Stimulated activated CD8-positive, alpha-beta memory T cell treated with anti-CD3 and anti-CD28 coated beads, Interleukin-7, amount 100 ng/mL, for 48 hours (primary cell): ENCODE measurements at places on chromosomes 12 and 14.

GRCh38 chr12:74412606-74413230, 124.9 kb upstream of the ATXN7L3B start:
- no peak for DNase-seq

- no peak for DNase-seq
Measured at GRCh38 chr14:62081951-62082350, 319.7 kb downstream of the SNAPC1 start.

GRCh38 chr12:43655586-43655985, 103.0 kb downstream of the PUS7L start:
- no peak for DNase-seq

DNA sequence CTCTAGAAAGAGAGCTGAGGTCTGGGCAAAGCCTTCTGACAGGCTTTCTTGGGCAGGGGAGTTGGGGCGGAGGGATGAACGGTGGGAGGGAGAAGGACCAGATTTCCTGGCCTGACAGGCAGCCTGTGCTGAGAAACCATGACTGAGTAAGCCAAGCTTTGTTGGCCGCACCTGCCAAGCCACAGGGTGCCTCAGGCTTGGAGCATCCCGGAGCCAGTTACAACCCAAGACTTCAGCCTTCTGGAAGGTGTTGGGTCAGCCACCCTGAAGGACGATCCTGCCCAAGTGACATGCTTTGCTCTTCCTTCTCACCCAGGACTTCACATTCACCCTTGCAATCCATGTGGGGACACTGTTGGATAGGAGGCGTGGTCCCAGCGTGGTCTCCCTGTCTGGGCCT, 21.0 kb upstream of the AQP2 start:
- DNase-seq = no peak

DNA sequence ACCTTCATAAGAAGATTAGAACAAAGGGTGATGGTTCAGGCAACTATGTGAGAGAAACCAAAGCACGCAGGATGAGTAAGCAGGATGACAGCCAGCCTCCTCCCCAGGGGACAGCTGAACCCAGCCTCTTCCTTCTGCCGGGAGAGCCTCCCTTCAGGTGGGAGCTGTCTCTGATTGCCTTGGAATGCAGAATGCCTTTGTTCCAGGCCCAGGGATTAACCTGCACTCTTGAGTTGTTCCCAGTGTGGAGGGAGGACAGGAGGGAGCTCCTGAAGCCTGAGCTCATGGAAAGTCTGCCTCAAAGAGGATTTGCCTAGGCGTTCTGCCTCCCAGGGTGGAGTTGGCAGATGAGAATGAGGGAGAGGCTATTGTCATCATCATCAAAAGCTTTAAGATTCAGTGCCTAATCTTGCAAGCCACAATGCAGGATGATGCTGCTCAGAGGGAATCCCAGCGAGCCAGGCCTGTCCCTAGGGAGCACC, 3.6 kb upstream of the KRT6A start:
- no peak for DNase-seq

GRCh38 chr14:37411079-37411735, 183.8 kb downstream of the FOXA1 start:
- no peak for DNase-seq

- no peak for DNase-seq
Measured at GRCh38 chr14:47483449-47483848, 192.0 kb downstream of the MDGA2 start.
